ENCODE measurements at places on chromosomes 11 and 22.

DNA sequence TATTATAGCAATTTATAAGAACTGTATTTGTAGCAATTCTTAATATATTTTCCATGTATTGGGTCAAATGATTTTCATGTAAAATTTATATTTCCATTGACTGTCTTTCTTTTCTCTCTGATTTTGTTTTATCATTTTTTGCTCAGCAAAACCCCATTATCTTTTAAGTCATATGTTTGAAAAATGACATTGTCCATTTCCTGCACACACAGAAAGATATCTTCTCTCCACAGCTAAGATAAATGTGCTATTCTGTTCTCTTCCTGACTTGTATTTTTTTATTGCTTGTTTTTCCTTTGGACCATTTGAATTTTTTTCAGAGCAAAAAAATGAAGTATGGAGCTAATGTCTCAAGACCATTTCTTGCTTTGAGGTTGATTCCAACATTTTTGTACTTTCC, 6.3 kb upstream of the LRRC55 start:
- no peak for DNase-seq

DNA sequence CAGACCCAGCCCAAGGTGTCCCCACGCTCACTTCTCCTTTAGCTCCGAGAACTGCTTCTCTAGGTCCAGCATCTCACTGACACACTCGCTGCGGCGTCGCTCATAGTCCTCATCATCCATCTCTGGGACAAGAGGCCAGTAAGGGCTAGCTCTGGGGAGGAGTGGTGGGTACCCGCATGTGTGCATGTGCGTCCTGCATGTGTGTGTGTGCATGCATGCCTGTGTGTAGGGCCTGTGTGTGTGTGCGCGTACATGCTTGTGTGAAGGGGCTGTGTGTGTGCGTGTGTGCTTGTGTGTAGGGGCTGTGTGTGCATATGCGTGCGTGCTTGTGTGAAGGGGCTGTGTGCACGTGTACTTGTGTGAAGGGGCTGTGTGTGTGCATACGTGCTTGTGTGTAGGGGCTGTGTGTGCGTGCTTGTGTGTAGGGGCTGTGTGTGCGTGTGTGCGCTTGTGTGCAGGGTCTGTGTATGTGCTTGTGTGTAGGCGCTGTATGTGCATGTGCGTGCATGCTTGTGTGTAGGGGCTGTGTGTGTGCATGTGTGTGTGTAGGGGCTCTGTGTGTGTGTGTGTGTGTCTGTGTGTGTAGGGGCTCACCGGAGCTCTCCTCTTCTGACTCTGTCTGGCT, 3.3 kb downstream of the BRMS1 start:
- DNase-seq, result no peak

DNA sequence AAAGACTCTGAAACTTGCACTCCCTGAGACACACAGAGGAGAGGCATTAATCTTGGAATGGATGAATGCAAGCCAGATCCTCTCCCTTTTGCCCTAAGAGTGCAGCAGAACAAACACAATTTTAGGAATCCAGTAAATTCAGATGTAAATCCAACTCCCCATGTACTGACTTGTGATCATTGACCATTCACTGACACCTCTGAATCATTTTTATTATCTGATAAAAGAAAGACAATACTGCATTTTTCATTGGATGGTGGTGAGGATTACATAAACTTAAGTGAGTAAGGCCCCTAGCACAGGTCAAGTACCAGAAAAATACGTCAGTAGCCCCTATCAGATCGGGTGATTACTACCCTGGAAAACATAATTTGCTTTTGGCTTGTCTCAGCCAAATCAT, 782.9 kb upstream of the API5 start:
- no peak for DNase-seq

DNA sequence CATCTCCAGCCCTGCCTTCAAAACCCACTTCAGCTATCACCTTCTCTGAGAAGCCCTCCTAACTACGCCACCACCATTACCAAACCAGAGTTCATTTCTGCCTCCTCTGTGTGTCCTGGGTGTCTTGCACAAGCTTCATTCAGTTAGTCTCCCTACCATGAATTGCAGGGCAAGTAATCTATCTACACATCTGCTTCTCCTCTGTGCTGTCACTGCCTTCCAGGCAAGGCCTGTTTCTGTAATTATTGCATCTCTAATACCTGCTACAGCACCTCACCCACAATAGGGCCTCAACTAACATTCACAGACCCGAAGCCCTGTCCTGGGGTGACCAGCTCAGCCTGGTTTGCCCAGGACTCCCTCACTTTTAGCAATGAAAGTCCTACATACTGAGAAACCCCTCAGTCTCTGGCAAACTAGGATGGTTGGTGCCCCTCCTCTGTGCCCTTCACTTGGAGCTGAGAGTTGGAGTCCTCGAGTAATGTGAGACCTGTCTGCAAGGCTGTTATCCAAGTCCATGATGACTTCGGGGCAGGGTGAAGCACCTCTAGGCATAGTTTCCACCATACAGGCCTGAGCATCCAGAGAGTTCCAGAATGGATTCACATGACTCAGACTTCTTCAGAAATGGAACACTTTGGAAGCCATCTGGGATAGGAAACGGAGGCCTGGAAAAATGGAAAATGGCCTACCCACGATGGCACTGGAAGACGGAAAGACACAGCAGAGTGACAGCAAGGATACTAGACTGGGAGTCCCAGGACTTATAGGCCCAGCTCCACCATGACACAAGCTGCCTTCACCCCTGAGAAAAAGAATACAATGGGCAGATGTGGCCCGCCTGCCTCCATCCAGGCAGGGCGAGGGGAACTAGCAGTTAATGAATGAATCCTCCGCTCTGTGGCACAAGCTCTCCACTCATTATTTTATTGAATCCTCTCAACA, 269.3 kb downstream of the BUD13 start:
- no peak for DNase-seq

DNA sequence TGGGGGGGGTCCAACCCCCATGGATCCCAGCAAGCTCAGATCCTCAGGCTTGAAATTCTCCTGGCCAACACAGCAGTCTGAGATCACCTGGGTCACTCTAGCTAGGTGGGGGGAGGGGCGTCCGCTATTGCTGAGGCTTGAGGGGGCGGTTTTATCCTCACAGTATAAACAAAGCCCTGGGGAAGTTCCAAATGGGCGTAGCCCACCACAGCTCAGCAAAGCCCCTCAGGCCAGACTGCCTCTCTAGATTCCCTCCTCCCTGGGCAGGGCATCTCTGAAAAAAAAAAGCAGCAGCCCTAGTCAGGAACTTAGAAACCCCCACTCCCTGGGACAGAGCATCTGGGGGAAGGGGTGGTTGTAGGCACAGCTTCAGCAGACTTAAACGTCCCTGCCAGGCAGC, 16.7 kb downstream of the TRPC6 start:
- no peak for DNase-seq

- no peak for DNase-seq
Measured at GRCh38 chr11:86056351-86056854, 12.5 kb downstream of the PICALM start.

DNA sequence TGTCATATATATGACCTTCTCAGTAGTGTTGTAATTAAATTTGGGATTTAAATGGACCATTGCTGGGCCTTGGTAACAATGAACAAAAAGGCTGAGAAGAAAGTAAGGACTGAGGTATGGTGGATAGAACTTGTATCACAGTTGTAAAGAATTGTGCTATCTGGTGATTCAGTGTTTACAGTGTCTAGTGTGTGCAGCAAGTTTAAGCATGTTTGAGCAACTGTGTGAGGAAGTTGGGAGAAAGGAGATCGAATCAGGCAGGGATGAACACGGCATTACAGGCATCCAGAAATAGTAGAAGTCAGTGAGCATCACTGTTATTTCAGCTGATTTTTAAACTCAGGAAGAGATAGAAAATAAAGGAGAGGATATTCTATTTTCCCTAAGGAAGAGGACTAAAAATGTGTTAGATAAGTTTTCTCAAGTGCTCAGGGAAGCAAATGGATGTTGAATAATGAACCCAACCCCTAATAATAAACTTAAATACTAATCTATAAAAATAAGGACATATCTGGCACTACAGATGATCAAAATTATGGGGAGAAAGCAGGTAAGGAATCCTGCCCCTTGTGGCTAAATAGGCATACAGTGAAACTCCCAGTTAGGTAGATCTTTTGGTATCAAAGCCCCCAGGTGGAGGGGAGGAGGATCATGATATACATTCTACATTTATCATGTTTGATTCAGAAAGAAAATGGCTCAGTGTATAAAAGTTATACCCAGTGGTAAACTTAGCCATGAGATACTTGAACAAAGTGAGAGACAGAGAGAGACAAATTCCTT, 361.0 kb upstream of the ANO3 start:
- no peak for DNase-seq

DNA sequence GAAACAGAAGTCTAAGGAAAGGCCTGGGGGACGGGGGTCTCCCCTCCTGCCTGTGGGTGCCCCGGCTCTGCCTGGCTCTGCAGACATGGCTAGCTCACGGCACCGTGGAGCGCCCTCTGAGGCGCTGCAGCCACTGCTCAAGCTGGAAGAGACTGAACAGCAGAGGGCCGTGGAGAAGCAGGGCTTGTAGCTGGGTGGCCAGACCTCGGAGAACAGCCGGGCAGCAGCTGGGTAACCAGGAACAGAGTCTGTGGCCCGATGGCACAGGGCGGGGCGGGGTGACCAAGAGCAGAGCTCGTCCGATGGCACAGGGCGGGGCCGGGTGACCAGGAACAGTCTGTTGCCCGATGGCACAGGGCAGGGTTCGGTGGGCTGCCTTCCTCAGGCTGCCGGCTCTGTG, 18.1 kb downstream of the RNH1 start:
- DNase-seq, result no peak

Data from T-helper 2 cell treated with Interferon-gamma antibody and Interleukin-4, amounts not matched to agents 5 μg/mL and 100 μg/mL, for 36 hours (primary cell).